Activated CD4-positive, alpha-beta T cell treated with anti-CD3 and anti-CD28 coated beads, Interleukin-2, amount 10 ng/mL, durations not matched to agents 7 days and 5 days (primary cell): ENCODE measurements at places on chromosomes 3 and 15. TPM values are rescaled to one million over a fixed set of nuclear protein-coding genes. Genes with fewer than 3 reads are reported as not detected.

Gene LINGO1
- not detected for total RNA-seq

Gene TLR9
- total RNA-seq = 0.65 TPM

Gene SKOR1
- 0.30 TPM for total RNA-seq

DNA sequence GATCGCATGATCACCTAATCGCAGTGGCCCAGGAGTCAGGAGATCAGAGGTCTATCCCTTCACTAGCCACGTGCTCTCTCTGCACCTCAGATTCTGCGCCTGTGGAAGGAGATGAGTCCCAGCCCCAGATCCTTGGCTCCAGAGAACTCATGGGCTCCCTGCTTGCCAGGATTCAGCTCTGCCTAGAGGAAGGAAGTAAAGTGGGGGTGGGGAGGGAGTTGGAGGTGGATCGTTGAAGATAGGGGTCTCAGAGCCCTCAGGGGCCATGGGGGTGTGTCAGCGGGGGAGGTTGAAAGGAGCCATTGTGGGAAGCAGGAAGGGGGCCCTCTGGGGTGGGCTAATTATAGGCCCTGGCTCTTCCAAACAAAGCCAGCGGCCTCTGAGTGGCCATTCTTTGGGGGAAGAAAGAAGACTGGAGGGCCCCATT is 11.3 kb upstream of the STRA6 start:
- DNase-seq = no peak

DNA sequence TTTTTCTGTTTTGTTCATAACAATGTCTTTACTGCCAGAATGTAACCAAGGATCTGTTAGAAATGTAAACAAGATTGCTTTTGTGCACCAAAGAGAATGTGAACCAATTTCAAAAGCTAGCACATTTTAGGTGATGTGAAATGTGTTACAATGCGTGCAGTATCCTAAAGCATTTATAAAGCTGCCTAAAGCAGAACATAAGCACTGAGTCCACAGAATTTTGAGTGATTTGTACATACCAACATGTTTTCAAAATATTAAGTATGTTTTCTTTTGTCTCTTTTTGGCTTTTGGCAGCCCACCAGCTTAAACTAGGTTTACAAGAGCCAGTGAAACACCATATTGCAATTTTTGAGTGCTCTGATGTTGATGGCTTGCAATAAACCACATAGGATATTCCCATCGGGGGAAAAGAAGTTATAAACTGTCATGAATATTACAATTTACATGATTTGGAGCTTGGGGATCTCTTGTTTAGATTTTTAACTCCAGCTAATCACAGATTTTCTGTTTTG is 364.0 kb downstream of the ZIC1 start:
- no peak for DNase-seq

DNA sequence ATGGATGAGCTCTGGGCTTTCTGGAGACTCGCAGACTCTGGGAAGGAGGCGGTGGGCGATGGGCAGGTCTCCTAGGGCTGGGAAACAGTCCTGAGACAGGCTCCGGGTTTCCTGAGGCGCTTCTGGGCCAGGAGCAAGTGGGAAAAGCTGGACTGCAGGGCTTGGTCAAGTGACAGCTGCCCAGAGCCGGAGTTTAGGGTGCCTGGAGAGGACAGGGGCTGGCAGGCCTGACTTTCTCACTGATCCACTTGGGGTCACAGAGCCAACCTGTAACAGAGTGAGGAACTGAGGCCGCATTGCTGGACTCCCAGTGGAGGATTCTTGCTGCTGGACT is 107.9 kb downstream of the APBA2 start:
- DNase-seq = no peak

GRCh38 chr15:75760704-75761435 is 48.2 kb upstream of the CSPG4 start:
- DNase-seq = no peak

- no peak for DNase-seq
Observed at GRCh38 chr3:61118830-61119229, 132.4 kb downstream of the FHIT start.

DNA sequence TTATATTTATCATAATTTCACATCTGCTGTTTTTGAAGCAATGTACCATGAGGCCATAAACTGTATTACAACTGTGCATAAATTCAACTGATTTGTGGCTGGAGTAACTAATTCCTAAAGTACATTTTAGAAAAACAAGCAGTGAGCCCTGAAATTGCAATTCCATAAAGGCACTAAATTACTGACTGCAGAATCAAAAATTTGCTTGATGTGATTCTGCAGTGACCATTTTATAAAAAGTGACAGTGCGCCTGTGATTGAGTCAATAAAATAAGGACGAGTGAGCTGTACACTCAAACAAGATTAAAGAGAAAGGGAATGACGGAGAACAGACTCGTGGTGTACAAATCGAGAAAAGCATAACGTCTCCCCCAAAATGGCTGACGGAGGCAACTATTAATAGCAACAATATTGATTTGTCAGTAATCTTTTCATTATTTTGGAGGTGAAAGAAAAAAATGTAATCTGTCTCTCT is 121.4 kb upstream of the MEIS2 start:
- no peak for DNase-seq

- DNase-seq = no peak
Observed at GRCh38 chr3:178969004-178969700, 102.5 kb downstream of the ZMAT3 start.

DNA sequence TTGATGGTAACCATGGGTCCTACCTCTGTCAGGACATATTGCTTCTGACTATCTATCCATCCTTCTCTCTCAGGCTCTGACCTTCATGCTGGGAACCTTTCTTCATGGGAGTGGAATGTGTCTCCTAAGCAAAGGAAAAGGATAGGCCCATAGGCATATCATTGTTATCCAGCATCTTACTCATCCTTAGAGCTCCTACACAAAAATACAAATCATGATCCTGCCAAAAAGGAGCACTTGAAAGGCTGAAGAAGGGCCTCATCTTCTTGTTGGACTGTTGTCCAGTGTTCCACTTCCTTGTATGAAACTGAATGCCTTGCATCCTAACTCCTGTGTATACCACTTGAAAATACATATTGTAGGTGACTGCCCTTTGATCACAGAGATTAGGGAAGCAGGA is 96.1 kb upstream of the SOX2 start:
- no peak for DNase-seq

DNA sequence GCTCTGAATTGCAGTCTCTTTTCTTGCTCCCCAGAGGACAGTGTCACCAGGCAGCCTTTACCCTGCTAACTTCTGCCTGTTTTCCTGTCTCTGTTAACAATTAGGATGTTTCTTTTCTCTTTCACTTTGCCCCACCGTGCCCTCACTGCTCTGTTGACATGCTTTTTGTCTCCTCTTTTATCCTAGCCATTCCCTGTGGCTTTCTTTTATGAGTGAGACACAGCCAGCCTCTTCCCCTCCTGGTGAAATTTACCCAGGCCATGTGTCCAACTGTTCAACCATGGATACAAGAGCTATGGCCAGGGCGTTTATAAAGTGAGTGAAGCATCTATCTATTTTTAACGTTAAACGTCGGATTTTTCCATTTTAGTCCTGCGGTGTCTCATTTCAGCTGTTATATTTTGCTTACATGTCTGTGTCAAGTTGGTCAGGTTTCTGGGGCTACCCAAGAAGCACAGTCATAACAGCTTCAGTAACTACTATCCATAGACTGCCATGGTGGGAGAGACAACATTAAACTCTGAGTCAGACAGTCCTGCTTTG is 443.2 kb upstream of the AZI2 start:
- DNase-seq = no peak

DNA sequence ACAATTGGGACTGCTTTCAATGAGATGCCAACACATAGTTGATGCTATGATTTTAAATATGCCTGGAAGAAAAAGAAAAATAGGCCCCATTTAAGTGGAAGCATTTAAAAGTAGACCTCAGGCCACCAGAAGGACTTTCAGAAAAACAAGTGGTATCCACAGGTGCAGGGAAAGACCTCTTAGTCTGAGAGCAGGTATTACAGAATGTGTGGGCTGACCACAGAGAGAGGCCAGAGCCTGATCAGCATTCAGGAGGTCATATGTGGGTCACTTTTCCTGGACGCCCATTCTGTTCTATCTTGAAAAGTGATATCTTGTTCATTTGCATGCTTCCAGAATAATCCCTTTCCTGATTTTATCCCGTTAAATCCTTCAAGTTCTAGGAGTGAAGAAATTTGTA is 95.5 kb downstream of the GABRG3 start:
- no peak for DNase-seq

- no peak for DNase-seq
Observed at GRCh38 chr15:29526802-29527201, 257.2 kb upstream of the NSMCE3 start.

DNA sequence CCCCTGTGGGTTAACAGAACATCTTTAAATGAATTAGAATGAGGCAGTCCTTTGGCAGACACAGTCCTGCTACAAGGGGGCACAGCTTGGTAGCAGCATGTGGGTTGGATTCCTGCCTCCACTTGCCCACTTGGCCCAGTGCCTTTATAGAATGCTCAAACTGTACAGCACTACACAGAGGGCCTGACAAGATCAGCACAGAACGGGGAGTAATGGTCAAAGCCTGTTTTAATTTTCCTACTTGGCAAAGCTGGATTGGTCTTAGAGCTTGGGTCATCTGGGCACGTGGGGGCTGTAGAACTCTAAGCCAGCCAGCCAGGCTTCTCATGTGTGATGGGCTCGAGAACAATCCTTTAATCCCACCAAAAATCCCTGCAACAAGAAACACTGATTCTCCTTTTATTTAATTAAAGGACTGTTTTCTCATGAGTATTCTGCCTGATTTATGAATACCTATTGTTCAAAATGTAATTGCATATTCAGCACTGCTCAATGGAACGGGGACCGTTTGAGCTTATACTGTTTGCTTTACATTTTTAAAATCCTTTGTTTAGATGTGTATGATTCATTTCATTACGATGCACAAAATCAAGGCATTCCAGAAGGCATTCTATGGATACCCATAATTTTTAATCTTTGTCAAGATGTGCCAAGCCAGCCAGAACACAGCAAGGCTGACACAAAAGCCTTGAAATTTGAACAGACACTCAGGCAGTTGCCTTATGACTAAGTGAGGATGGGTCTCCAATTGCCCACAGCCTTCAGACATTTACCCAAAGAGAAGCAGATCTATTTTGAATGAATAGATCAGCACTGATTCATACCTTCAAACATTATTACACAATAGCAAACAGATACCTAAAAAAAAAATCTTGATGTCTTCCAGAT is 249.3 kb upstream of the TGFBR2 start:
- DNase-seq = no peak
